ENCODE measurements at places on chromosomes 11 and 22.

- DNase-seq, result no peak
Observed at GRCh38 chr11:110198031-110198729, 98.2 kb downstream of the RDX start.

DNA sequence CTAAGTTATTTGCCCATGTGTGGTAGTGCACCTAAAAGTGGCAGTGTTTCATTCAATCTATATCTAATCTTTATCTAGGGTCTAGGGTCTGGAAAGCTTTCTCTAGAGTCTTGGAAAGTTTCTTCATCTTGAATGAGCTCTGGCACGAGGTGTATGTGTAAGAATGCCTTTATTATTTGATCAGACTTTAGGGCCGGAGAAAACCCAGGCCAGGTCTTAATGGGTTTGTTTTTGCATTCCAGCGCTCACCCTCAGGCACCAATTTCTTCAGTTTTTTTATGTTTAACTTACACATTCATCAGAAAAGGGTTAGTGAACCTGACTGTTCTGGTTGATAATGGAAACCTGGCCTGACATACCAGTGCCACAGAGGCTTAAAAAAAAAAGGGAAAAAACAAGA lies 68.3 kb upstream of the SLN start:
- no peak for DNase-seq

- DNase-seq, result no peak
Observed at GRCh38 chr11:96235751-96236150, 107.2 kb downstream of the MAML2 start.

GRCh38 chr11:92653454-92653853 lies 316.0 kb upstream of the MTNR1B start:
- DNase-seq, result no peak

DNA sequence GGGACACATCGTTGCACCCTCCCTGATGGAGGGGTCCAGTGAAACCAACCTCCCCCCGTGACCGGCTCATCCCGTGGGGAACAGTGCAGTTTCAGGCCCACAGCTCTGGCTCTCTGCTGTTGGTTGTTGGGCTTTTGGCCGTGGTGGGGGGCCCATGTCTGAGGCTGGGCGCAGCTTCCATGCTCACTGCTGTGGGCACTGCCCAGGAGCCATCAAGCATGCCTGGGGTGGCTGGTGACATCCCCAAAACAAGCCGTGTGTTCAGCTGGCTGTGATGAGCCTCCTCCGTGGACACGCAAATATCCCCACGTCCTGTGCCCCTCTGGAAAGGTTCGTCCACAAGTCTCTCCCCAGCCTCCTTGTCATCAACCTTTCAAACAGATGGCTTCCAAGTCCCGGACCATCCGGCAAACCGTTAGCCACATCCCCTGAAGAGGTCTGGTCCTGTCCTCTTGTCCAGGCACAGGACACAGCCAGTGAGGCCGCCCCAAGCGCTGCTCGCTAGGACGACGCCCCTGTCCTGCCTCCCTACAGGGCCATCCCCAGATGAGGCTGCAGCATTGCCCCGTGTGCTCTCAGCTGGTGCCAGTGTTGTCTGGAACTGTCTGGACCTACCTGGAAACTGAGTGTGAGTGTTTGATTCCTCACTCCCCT lies 29.4 kb upstream of the BRSK2 start:
- no peak for DNase-seq

DNA sequence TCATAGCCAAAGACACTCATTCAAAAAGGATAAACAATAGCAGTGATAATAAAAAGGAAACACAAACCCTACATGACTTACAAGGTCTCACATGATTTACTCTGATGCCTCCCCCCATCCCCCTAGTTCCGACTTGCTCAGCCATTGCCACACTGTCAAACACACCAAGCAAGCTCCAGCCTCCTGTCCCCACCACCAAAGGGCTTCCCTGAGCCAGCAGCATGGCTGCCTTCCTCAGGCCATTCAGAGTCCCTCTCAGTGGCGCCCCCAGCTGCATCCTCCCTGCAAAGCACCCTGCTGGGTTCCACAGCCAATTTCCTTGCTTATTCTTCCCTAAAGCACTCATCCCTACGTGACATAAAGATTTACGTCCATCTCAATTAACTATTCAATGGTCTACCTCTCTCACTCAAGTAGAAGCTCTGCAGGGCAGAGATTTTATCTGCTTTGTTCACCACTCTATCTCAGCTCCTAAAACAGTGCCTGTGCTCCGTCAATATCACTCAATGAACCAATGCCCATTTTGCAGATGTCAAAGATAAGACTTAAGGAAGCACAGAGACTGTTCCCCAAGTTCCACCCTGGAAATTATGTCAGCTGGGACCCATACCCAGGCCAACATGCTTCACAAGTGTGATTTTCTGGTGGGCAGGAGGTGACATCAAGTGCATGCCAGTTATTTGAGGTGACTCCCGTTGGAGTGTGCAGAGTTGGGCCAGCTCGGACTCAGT lies 106.9 kb downstream of the SYN3 start:
- DNase-seq, result no peak

- DNase-seq, result no peak
Observed at GRCh38 chr11:26244207-26244606, 87.7 kb upstream of the ANO3 start.

DNA sequence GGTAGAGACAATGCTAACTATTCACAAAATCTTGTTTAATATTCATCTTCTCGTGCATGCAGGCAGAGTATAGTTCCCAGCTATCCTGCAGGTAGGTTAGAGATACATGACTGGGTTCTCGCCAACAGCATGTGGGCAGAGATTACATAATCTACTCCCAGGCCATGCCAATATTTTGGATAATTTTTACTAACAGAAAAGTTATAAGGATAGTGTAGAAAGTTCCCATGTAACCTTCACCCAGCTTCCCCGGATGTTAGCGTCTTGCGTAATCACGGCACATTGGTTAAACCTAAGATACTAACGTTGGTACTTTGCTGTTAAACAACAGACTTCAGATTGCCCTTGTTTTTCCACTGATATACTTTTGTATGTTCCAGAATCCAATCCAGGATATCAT lies 215.5 kb upstream of the LARGE1 start:
- DNase-seq, result no peak
